Stimulated activated naive CD4-positive, alpha-beta T cell (primary cell): ENCODE measurements at places on chromosomes 16 and 17.

DNA sequence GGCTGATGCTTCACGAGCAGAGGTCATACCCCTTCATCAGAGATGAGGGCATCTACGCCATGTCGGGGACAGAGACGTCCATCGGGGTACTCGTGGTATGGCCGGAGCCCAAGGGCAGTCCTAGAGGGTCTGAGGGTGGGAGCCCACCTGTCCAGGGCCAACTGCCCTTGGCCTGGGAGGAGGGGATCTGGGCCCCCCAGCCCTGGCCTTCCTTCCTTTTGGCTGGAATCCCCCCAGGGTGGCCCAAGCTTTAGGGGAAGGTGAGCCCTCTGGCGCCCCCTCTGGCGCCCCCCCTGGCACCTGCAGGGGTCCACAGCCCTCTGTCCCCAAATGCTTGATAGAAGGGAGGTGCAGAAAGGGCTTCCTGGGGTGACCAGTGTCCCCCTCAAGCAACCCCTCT, 69.3 kb downstream of the SCNN1B start:
- no peak for DNase-seq

DNA sequence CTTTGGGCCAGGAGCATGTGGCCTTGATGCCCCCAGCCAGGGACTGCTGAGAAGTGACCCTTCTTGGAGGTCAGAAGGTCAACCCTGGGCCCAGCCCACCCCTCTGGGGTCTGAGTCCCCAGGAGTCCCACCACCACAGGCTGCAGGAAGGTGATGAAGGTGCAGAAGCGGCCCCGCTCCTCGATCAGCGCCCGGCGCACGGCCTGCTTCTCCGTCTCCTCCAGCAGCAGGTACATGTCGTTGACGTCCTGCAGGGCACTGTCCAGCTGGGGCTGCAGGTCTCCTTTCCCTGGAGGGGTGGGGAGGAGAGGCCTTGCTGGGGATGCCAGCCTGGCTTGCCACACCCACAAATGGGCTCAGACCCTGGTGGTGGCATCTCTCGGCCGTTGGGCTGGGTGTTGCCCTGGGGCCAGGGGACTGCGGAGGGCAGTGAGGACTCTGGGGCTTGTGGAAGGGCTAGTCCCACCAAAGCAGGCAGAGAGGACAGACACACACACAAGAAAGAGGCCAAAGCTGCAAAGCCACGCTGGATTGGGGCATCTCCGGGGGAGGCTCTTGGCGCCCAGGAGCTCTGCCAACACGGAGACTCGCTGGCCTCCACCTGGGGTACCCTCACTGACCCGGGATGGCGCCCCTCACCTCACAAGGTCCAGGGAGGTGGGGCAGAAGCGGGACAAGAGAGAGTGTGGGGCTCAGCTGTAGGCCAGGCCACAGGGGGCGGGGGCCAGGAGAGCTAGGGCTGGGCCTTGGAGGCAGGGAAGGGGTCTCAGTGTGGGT, 7.5 kb downstream of the MTSS2 start:
- DNase-seq, result no peak

GRCh38 chr17:56987283-56987834, 9.4 kb downstream of the SCPEP1 start:
- no peak for DNase-seq

- no peak for DNase-seq
These were observed 273.0 kb downstream of the CEP112 start for GRCh38 chr17:65918916-65919315.

DNA sequence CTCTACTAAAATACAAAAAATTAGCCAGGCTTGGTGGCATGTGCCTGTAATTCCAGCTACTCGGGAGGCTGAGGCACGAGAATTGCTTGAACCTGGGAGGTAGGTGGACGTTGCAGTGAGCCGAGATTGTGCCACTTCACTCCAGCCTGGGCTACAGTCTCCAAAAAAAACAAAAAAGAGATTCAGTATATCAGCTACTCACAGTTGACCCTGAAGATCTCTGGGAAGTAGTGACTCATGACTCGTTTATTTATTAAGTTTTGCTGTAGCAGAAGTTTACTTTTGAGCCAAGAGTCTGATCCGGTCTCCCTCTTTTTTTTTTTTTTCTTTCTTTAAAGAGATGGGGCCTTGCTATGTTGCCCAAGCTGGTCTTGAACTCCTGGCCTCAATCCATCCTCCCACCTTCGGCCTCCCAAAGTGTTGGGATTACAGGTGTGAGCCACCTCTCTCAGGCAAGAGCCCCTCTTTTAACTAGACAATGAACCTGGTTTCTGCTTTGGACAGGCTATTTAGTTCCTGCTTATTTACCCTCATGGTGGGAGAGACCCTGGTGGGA, 4.4 kb downstream of the MVP start:
- no peak for DNase-seq

- no peak for DNase-seq
These were observed 801 bp upstream of the OR4D2 start for GRCh38 chr17:58165981-58166380.

DNA sequence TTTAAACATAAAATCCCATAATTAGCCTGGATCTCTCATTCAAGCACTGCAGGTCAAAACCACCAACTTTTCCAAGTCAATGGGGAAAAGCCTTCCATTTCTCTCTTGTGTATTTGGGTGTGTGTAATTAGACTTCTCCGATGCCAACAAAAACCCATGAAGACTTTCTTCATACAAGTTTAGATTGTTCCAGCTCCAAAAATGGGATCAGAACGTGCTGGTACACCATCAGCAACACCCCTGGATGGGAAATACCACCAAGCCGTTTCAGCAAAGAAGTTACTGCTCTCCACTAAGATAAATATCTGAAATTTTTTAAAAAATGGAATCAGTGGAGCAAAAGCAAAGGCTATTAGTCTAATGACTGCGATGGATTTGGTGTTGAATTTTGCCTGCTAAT, 837.3 kb upstream of the SOX9 start:
- no peak for DNase-seq

- no peak for DNase-seq
These were observed 3.3 kb downstream of the MEAK7 start for GRCh38 chr16:84501077-84501735.

DNA sequence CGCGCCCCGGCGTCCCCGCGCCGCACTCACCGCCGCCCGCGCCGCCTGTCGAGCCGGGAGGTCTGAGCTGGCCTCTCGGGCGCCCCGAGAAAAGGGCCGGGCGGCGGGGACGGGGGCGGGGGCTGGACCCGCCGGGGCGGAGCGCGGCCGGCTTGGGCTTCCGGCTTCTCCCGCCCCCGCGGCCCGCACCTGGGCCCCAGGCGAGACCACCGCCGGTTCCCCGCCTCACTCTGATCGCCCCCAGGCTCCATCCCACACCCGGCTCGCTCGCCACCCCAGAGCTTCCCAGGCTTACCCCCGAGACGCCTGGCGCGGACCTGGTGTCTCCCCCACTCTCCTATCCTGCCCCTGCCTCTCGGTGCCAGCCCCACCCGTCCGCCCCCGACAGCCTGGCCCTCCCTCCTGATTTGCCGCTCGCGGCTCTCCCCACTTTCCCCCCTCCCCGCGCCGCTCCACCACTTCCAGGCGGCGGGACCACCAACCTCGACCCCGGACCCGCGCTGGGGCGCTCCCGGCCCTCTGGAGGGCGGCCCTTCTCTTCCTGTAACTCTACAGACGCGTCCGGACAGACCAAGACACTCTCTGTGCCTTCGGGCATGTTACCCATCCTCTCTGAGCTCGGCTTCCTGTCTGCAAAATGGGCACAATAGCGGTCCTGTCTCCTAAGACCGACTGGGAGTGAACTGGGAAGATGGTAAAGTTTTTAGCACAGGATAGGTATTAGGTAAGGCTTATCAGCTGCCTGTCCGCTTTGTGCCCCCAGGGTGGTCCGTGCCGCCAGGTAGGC, at the start of gene LITAF:
LITAF (minus strand) TSS at position 64 of the 787 bp plus-strand sequence. CDS start 30,189 bp downstream, outside the sequence.
- peak; percentile 39 for DNase-seq

DNA sequence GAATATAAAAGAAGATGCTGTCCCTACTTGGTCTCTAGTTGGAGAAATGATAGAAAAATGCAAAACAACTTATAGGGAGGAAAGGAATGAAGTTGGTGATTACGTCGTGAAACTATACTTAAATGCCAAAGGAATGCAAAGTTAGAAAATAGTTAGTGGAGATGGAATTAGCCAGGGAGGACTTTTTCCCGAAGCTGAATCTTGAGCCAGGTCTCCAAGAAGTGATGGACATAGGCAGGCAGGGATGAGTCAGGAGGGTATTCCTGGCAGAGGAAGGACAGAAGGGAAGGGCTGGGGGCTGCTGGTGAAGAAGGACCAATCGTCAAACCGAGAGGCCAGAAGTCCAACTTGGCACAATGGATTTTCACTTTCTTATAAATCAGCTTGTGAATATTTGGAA, 1.8 kb downstream of the SNTB2 start:
- DNase-seq, result no peak

GRCh38 chr17:54789101-54789880, 111.4 kb upstream of the TOM1L1 start:
- DNase-seq, result no peak

- DNase-seq, result no peak
These were observed 9.2 kb downstream of the STXBP4 start for GRCh38 chr17:54977744-54978143.

DNA sequence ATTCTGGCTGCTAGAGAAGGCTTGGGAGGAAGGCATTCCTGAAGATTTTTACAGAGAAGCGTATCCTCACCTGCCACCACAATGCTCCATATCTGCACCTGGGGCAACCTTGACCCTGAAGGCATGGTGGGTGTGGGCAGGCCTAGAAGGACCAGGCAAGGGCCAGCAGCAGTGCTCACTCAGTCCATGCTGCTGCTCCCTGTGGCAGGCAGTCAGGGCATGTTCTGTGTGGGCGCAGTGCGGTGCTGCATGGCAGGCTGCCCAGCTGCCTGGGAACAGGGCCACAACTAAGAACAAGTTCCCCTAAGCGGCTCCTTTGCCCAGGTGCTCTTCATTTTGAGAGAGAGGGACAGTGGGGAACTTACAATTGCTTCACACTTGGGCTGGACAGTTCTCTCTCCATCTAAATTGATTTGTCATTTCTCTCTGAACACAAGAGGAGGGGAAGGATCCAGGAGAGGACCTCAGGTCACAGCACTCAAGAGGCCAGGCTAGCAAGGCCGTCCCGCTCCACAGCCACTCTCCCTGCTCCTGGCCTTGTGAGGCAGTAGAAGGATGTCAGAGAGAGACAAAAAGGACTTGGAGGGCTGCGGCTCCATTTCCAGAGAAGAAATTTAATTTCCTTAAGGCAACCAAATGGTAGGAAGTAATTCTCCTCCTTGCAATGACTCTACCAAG, 158.8 kb downstream of the AATF start:
- DNase-seq, result no peak

DNA sequence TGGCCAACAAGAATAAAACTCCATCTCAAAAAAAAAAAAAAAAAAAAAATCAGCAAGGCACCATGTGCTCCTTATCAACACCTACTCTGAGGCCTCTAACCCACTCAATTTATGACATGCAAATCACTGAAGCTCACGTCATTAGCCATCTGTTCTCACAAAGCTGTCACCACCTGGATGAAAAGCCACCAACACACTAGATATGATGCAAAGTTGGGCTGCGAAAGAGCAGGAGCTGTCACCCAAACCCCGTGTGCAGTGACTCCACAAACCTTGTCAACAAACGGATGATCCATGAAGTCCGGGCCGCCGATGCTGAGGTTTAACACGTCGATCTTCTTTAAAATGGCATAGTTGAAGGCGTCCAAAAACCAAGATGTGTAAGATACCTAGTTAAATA, 25.3 kb downstream of the MBTPS1 start:
- no peak for DNase-seq

- DNase-seq, result no peak
These were observed 3.0 kb downstream of the CDH11 start for GRCh38 chr16:65118871-65119270.

GRCh38 chr16:919658-920050, 51.1 kb downstream of the LMF1 start:
- no peak for DNase-seq

- DNase-seq, result no peak
These were observed 60.4 kb upstream of the IRX6 start for GRCh38 chr16:55263271-55264250.

- DNase-seq, result no peak
These were observed 46.6 kb downstream of the STH start for GRCh38 chr17:46045639-46046038.

- no peak for DNase-seq
These were observed 44.0 kb upstream of the NOG start for GRCh38 chr17:56549501-56549900.

DNA sequence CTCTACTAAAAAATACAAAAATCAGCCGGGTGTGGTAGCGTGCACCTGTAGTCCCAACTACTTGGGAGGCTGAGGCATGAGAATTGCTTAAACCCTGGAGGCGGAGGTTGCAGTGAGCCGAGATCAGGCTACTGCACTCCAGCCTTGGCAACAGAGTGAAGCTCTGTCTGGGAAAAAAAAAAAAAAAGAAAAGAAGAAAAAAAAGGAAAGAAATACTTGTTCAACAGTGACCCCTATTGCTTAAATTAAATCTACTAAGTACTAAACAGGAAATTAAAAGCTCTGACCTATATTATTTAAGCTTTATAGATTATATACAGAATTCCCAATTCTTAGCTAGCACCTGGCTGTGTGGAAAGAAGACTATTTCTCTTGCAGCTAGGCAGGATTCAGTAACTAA, 48.9 kb downstream of the FBXL20 start:
- no peak for DNase-seq

GRCh38 chr16:4477966-4478365, 1.8 kb downstream of the HMOX2 start:
- peak; percentile 23 for DNase-seq

- no peak for DNase-seq
These were observed 46.2 kb downstream of the ZFPM1 start for GRCh38 chr16:88499292-88499691.

- no peak for DNase-seq
These were observed 171.2 kb downstream of the WSCD1 start for GRCh38 chr17:6241381-6241780.

DNA sequence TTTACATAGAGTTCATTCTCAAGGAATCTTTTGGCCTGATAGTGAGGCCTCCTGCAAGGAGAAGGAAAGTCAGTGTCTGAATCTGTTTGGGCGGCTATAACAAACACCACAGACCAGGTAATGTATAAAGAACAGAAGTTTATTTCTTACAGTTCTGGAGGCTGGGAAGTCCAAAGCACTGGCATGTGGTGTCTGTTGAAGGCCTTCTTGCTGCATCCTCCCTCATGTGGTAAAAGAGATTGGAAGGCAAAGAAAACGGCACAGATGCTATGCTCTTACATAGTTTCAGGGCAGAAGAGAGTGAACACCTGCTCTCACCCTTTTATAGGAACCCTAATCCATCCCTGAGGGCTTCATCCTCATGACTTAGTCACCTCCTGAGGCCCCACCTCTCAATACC, 31.2 kb upstream of the DNAJA2 start:
- DNase-seq, result no peak
